ENCODE measurements at places on chromosomes 5 and 9. TPM values are rescaled to one million over a fixed set of nuclear protein-coding genes. Genes with fewer than 3 reads are reported as not detected.

DNA sequence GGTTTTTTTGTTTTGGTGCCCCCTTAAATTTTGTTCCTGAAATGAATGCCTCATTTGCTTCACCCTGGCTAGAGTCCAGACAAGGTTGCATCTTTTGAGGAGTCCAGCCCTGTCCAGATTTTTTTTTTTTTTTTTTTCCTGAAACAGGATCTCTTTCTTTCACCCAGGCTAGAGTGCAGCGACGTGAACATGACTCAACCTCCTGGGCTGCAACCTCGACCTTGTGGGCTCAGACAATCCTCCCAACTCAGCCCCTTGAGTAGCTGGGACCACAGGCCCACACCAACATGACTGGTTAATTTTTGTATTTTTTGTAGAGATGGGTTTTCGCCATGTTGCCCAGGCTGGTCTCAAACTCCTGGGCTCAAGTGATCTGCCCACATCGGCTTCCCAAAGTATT lies 469.0 kb upstream of the BRINP1 start:
- no peak for DNase-seq

GRCh38 chr5:170752257-170753215 lies 31.0 kb upstream of the GABRP start:
- no peak for DNase-seq

GRCh38 chr9:90948156-90948555 lies 146.5 kb downstream of the SYK start:
- DNase-seq: no peak

- DNase-seq: no peak
Observed at GRCh38 chr5:126403876-126404275, 19.3 kb upstream of the GRAMD2B start.

DNA sequence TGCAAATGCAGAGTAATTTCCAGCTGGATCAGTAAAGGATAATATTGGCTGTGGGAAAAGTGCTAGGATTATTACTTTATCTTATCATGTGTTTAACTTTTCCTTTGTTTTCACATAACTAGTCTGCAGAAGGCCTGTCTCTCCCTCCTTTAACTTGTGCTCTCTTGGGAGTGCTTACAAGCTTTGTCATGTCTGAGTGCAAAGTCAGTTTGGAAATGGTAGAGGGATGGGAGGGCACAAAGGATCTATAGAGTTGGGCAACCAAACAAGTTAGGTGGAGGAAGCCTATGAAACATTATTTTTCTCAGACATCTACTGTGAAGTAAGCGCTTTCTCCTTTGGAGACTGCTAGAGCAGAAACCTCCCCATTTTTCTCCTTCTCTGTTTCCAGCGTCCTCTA lies 308.8 kb downstream of the ARHGAP26 start:
- no peak for DNase-seq

- no peak for DNase-seq
Observed at GRCh38 chr5:144644317-144644716, 473.6 kb downstream of the KCTD16 start.

Gene GRM6
- not detected for total RNA-seq
